ENCODE measurements at places on chromosomes 11 and 22.

GRCh38 chr11:80846979-80847378, 1406.1 kb upstream of the TENM4 start:
- DNase-seq: no peak

- no peak for DNase-seq
Measured at GRCh38 chr11:68256331-68256741, 15.4 kb downstream of the C11orf24 start.

- no peak for DNase-seq
Measured at GRCh38 chr11:27401833-27402316, 38.9 kb upstream of the CCDC34 start.

GRCh38 chr11:114050258-114050927, 9.1 kb upstream of the ZBTB16 start:
- no peak for DNase-seq

GRCh38 chr11:35420371-35420770, 1.0 kb upstream of the SLC1A2 start:
- no peak for DNase-seq

DNA sequence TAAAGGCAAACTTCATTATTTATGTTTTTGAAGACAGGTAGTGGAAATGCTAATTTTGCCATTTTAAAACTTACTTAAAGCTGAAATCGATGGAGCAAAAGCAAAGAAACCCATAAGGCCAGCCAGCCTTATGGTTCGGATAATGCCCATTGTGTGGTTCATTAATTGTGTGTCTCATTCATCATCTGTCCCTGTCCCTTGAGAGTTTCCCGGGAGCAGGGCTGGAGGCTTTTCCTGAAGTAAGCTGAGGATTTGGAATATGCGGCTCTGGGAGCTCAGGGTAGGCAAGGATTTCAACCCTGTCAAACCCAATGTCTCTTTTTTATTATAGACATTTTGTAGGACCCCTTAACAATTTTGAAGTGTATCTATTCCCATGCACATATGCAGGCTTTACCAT, 790.0 kb upstream of the KIRREL3 start:
- no peak for DNase-seq

DNA sequence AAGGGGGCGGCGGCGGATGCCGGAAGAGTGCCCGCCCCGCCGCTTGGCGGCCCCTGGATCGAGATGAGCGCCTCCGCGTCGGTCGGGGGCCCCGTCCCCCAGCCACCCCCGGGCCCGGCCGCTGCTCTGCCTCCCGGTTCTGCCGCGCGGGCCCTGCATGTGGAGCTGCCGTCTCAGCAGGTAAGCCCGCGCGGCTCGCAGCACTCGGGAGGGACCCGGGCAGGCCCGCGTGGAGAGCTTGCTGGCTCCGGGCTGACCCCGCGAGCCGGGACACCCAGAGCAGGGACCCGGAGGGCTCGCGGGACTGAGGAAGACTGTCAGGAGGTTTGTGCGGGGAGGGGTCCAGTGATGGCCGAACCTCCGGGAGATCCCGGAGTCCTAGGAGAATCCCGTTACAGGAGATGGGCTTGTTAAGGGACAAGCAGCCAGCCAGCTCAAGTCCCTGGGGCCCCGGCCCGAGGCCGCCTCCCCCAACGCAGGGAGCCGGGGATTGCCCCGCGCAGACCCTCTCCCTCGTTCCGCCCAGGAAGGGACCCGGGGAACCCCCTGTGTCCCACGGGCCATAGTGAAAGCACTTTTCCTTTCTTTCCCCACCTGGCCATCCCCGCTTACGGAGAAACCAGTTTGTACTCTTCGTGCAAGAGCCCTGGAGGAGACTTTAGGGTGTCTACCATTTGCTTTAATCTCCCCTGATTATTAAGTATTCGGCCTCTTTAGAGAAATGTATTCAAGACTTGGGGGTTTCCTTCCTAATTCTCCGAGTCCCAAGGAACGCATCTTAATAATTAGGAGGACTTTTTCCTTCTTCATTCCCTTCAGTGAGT, 547 bp downstream of the UVRAG start:
- DNase-seq: no peak

DNA sequence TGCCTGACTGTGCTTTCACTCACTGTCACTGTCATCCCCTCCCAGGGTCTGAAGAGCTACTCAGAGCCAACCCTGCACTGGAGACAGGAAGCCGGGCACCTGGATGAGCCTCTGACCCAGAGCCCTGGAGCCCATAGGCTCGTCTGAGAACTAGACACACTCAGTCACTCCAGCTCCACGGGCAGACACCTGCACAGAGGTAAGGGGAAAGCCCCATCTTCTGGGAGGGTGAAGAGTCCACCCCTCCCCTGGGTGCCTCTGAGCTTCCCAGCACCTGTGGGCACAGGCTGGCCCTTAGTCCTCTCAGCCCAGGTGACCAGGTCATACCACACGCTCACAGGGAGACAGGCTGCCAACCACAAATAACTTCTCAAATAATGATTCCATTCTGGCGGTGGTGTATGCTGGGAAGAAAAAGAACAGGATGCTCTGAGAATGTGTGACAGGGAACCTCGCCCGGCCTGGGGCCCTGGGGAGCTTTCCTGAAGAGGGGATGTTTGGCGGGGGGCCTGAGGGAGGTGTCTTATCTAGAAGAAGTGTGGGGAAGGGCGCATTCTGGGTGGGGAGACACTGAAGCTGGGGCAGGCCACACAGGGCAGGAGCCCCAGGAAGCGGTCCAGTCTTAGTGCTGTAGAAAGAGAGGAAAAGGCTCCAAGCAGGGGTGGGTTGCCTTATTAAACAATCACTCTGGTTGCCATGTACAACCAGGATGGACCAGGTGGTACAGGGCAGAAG, 5.3 kb downstream of the CCDC157 start:
- DNase-seq: no peak

DNA sequence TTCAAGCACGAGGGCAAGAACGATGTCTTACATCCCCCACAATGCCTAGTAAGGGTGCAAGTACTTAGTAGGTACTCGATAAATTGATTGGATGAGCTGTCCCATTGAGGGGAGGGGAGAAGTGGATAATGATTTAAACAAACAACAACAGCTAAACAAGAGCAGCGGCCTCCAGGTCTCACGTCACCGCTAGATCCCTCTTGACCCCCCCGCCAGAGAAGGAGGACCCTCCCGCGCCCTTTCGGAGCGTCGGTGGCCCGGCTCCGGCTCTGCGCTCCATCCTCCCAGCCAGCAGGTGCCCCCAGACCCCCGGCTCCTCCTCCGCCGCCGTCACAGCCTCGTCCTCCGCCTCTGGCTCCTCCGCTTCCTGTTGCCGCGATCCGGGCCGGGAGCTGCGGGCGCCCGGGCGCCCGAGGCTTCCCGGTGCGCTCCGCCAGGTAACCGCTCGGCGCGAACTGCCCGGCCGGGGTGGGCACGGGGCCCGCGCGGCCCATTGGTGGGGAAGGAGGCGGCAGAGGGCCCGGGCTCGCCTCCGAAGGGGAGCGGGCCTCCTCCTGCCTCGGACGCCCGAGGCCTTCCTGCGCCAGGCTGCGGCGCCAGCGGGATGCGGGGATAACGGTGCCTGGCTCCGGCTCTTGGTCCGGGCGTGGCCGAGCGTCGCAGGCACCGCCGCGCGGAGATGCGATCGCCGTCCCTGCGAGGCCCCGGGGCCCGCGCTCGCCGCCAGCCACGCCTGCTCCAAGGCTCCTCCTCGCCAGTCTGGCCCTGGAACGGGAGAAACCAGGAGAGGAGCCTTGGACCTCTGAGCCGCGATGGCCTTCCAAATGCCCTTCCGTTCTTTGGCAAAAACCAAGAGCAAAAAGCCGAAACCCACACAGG, at the start of gene TLCD5:
Gene TLCD5, plus strand, starts transcription at position 368 of the 879 bp plus-strand sequence. CDS start 2,143 bp downstream, outside the sequence.
- DNase-seq: peak; percentile 69

GRCh38 chr11:122711831-122712381, 56.4 kb downstream of the UBASH3B start:
- no peak for DNase-seq

DNA sequence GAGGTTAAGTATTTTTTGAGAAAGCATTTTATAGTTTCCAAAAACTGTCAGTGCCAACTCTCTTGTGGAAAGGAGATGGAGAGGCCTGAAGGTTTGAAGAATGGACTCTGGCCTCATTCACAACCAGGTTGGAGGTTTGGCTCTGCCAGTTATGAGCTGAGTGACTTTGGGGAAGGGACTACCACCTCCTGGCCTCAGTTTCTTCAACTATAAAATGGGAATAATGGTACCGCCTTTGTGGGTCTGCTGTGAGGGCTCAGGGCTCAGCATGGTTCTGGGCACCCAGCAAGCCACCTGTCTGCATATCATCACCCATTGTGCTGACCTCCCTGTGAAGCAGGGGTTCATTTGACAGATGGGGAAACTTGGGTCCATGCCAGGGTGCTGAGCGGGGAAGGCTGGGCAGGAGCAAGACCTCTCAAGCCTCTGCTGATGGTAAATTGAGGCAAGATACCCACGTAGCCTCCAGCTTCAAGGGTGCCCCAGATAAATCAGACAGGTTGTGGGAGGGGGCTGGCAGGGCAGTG, 3.5 kb upstream of the LIF start:
- no peak for DNase-seq

DNA sequence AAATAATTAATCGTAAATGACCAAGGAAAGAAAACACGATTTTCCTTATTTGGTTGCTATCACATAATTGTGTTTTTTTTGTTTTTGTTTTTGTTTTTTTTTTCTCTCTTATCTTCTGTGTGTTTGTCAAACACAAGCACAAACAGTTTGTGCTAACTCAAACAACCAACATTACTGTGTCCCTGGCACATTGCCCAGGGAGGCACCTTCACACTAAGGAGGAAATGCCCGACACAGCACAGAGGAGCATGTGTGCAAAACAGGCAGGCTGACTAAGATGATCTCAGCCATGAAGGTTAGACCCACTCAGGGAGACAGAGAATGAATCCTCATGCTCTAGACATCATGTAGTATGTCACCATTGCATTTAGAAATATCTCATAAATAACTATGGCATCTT, 130.1 kb downstream of the SOX6 start:
- DNase-seq: no peak

GRCh38 chr11:31768749-31769640, 42.1 kb downstream of the PAX6 start:
- DNase-seq: no peak

- DNase-seq: no peak
Measured at GRCh38 chr11:20061776-20062175, 98.5 kb downstream of the DBX1 start.

- no peak for DNase-seq
Measured at GRCh38 chr11:67277231-67277961, 11.1 kb downstream of the GRK2 start.

GRCh38 chr11:118082880-118083552, 3.7 kb downstream of the SMIM35 start:
- no peak for DNase-seq

GRCh38 chr11:69011624-69012091, 1.4 kb downstream of the MRGPRF start:
- DNase-seq: no peak

DNA sequence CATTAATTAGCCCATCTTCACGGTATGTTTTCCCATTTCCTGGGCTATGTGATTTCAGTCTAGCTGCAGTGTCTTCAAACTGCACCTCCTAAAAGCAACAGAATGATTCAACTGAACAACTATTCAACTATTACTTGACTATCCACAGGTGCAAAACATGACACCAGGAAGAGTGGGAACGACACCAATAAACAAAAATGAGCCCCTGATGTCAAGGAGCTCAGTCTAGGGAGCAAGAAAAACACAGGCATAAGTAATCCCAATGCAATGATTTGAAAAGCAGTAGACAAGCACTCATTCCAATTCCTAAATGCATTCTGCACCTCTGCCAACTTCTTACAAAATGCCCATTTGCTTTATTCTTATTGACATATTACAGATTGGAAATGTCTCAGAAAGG, 285.6 kb downstream of the ETS1 start:
- DNase-seq: no peak

DNA sequence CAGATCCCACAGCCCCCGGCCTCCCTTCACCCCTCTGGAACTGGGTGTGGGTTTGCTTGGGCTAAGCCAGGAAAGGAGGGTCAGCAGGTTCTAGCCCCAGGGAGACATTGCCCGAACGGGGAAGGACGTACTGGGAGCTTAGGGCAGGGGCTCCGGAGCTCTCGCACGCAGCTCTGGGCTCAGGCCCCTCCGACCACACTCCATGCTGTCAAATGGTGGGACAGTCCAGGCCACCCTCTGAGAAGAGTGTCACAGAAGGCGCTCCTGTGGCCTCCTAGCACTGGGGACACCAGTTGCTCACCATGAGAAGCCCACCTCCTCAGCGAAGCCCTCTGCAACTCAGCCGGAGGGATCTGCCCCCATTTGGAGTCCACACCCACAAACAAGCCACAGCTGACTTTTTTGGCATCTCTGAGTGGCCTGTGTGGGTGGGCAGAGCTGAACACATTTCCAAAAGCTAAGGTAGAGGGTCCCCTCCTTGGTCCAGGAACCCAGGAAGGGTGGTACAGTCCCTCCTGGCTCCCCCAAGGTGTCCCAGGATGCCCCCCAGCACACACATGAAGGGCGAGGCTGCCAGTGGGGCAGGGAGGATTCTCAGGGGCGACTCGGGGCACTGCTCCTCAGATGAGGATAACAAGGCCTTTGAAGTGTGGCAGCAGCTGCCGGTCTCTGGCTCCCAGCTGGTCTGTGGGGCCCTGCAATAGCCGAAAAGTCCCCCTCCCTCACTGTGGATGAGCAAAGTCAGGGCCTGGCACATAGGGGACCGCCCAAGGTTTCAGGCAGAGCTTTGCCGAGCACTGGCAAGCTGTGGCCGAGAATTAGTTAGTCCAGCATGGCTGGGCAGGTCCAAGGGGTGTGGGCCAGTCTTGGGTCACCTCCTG, 13.0 kb upstream of the TEF start:
- DNase-seq: no peak

DNA sequence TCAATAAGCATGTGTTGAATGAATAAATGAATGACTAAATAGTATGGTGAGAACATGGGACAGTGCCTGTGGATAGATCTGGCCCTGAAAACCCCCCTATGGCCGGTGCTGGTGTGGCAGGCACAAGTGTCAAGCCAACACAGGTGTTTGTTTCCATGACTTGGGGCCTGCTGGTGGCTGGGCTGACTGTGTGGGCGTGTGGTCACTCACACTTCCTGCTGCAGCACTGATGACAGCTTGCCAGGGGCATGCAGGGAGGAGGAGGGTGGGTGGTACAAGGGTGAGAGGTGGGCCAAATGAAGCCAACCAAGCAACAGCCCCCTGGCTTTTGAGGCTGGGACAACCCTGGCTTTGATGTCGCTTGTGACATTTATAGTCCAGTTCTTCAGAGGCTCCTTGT, 30.3 kb upstream of the ABCC8 start:
- no peak for DNase-seq

DNA sequence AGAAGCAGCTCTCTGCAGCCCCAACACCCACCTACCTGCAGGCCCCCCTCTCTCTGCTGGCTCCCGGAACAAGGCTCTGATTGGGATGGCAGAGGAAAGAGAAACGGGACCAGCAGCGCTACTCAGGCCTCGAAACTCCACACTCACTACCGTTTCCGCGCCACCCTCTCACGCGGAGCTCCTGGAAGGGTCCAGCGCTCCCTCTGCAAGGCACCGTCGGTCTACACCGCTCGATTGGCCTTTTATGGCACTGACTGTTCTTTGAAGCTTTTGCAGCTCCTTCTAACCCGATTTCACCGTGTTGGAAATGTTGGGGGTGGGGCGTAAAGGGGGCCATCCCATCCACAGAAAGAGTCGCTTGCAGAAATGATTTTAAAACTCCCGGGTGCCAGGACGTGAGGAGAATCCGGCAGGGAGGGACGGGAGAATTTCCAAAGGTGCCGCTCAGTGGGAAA, 323 bp upstream of the PANX1 start:
- no peak for DNase-seq

GRCh38 chr11:32255841-32256240, 165.0 kb downstream of the RCN1 start:
- DNase-seq: no peak
